Activated T-helper 1 cell treated with anti-CD3 and anti-CD28 coated beads, Interleukin-12 subunit alpha, Interleukin-12 subunit beta, Interleukin-2, Interleukin-4 antibody, amounts not matched to agents 30 ng/mL and 10 ng/mL and 1 ng/mL, durations not matched to agents 14 hours and 24 hours and 36 hours (primary cell): ENCODE measurements at places on chromosomes 4 and X. TPM values are rescaled to one million over a fixed set of nuclear protein-coding genes. Genes with fewer than 3 reads are reported as not detected.

GRCh38 chr4:129179276-129179675, 83.3 kb downstream of the C4orf33 start:
- no peak overlapping the region for H3K4me3 ChIP-seq
- peaks cover 4% of the 10 kb centered on the region for H3K27me3 ChIP-seq
- H3K4me1 ChIP-seq, result no peaks in the 10 kb centered on the region
- H3K27ac ChIP-seq, result no peak overlapping the region
- no peak for DNase-seq
- no peaks in the 10 kb centered on the region for H3K36me3 ChIP-seq

Gene SPATA18
- total RNA-seq, result 0.13 and 0.27 TPM in 2 replicates

DNA sequence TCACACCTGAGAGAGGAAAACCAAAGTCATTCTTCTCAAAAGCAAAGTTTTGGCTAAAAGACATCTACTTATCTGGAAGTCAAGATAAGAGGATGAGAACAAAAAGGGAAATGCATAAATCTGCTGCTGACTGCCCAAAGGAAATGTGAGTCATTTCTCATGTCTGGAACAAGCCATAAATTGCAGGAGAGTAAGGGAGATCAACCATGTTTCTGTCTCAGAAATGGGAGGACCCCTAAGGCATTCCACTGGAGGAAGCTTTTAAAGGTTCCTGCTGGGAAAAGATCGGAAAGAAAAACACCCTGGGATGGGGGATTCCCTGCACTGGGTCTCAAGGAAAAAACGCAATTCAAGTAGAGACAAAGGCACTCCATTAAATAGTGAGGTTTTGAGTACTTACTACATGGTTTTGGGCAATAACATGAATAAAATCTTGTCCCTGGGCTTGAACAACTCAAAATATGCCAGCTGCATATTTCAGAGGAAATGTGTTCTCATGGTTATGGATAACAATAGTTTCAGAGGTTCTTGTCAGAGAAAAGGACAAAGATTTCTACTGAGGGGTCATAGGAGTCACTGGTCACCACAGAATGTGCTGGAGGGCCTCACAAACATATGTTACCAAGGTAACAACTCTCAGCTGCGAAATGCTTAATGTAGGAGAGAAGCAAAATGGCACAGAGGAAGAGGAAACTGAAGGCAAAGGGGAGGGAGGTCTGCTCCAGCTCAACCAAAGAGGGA, 19.3 kb downstream of the GPR143 start:
- H3K36me3 ChIP-seq, result no peaks in the 10 kb centered on the region
- no peak for DNase-seq
- H3K4me1 ChIP-seq, result peaks cover 7% of the 10 kb centered on the region
- H3K27ac ChIP-seq, result no peak overlapping the region

DNA sequence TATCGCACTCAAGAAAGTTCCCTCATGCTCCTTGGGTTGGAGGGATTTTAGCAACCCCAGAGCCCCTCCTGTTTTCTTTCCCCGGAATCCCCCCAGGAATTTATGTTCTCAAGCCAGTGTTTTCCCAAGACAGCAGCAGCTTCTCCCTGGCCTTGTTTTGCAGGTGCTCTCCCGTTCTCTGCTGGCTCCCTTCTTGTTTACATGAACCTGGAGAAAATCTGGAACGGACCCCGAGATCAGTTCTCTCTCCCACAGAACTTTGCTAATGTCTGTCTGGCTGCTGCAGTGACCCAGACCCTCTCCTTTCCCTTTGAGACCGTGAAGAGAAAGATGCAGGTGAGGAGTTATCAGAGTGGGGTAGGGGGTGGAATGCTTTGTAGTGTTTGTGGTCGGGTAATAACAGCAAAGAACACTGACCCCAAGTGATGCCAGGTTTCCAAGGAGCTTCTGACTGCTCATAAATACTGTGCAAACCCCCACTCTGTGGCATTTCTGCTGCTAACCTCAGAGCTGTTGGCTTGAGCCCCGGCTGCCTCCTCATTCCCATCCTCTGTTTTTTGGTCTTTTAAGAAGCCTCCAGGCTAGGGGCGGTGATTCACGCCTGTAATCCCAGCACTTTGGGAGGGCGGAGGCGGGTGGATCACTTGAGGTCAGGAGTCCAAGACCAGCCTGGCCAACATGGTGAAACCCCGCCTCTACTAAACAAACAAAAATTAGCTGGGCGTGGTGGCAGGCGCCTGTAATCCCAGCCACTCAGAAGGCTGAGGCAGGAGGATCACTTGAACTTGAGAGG, 11.1 kb downstream of the SLC25A43 start:
- peaks cover 8% of the 10 kb centered on the region for H3K36me3 ChIP-seq
- no peak overlapping the region for H3K4me3 ChIP-seq
- no peak for DNase-seq
- H3K27me3 ChIP-seq, result no peaks in the 10 kb centered on the region
- no peak overlapping the region for H3K27ac ChIP-seq

- peaks cover 4% of the 10 kb centered on the region for H3K4me1 ChIP-seq
- no peak overlapping the region for H3K4me3 ChIP-seq
- H3K27ac ChIP-seq, result no peak overlapping the region
- no peaks in the 10 kb centered on the region for H3K36me3 ChIP-seq
- no peaks in the 10 kb centered on the region for H3K27me3 ChIP-seq
These were observed 186.6 kb upstream of the MAOA start for GRCh38 chrX:43469391-43470054.

GRCh38 chrX:57270980-57271379, 15.5 kb upstream of the FAAH2 start:
- DNase-seq, result no peak
- no peaks in the 10 kb centered on the region for H3K4me1 ChIP-seq
- H3K27ac ChIP-seq, result no peak overlapping the region
- H3K27me3 ChIP-seq, result peaks cover 8% of the 10 kb centered on the region
- H3K4me3 ChIP-seq, result no peak overlapping the region
- no peaks in the 10 kb centered on the region for H3K36me3 ChIP-seq
